ENCODE measurements at places on chromosomes 5 and 9.

- no peak for DNase-seq
Measured at GRCh38 chr5:95365302-95366095, 25.7 kb upstream of the FAM81B start.

DNA sequence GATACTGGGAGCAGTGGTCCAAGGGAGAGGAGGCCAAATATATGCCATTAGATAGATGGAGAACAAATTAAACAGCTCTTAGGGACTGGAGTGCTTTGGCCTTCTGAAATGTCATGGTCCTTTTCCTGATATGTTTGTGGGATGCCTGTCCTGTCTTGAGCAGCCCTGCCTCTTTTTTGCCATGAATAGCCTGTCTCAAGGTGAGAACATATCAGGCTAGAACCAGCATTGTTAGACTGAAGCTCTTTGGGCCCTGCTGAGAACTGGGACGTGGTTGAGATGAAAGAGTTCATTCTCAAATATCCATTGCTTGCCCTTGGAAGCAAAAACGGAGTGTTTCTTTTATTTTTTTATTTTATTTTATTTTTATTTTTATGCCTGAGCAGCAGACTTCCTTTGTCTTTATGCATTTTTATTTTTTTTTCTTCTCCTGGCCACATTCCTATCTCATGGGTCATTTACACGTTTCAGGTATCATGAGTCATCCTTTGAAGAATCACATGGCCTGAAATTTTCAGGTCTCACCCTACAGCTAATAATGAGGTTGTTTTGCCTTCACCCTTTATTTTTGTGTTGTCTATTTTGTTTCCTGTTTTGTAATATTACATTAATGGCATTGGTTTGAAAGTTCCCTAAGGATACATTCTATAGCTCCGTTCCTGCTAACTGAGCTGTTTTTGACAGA lies 371.4 kb downstream of the PSAT1 start:
- DNase-seq, result no peak

DNA sequence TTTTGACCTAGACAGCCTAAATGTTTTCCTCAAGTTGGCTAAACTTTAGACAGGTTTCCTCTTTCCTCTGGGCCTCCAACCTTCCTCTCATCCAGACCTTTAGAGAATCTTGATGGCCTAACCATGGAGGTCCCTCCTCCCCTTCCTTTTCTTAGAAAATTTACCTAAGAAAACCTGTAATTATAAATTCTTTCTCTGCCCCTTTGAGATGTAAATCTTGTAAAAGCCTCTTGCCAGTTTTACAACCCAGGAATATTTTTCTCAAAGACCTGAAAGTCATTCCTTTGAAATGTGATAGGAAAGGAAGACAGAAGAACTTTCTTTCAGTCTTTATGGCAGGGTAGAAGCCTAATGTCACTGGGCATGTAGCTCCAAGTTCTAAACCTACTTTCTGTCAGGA lies 1752.6 kb upstream of the C9orf72 start:
- DNase-seq, result no peak

DNA sequence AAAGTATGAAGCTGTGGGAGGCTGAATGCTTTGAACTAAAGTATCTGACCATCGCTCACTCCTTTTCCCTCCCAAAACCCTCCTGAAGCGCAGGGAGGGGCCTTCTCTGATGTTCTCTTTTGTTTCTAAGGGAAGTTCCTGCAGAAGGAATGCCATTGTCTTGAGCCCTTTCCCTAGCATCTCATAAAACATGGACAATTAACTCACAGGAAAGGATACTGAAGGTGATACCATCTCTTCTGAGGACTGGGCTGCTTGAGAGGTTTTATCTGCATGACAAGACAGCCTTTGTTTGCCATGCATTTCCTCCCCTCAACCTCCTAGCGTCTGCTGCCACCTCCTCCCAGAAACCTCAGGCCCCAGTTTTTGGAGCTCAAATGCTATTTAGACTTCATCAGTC lies 4.3 kb upstream of the RMND5B start:
- no peak for DNase-seq

- DNase-seq, result no peak
Measured at GRCh38 chr5:163478126-163478981, 17.9 kb downstream of the HMMR start.

- DNase-seq, result no peak
Measured at GRCh38 chr5:89584339-89584956, 701.5 kb upstream of the MEF2C start.

DNA sequence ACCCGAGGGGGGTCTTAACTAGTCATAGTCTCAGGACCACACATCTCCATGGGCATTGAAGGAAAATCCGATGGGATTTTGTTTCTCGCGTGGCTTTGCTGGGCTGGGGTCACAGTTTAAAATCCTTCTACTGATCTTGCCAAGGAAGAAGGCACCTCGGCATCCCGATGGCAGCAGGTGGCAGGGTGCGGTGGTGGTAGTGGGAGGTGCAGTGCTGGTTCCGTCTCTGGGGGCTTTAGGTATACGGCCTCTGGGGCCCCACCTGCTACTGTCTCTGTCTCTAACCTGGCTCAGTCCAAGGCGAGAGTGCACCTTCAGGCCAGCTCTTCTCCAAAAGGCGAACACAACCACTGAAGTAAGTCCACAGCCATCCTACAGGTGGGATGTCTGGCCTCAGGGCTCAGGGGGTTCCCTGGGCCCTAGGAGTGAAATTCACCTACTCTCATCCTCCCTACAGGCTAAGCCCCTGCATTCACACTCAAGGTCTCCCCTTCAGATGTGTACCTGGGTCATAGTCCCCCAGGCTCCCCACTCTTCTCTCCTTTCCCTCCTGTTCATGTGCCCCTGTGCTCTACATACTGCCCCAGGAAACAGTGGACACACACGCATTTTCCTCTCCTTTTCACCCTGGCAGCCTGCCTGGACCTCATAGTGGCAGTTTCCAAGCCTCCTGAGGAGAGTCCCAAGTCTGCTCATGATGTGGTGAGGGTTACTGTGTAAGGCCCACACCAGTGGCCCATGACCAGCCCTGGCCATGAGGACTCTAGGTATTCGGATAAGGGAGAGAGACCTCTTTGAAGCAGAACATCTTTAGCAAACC lies 736 bp upstream of the FCN2 start:
- no peak for DNase-seq

DNA sequence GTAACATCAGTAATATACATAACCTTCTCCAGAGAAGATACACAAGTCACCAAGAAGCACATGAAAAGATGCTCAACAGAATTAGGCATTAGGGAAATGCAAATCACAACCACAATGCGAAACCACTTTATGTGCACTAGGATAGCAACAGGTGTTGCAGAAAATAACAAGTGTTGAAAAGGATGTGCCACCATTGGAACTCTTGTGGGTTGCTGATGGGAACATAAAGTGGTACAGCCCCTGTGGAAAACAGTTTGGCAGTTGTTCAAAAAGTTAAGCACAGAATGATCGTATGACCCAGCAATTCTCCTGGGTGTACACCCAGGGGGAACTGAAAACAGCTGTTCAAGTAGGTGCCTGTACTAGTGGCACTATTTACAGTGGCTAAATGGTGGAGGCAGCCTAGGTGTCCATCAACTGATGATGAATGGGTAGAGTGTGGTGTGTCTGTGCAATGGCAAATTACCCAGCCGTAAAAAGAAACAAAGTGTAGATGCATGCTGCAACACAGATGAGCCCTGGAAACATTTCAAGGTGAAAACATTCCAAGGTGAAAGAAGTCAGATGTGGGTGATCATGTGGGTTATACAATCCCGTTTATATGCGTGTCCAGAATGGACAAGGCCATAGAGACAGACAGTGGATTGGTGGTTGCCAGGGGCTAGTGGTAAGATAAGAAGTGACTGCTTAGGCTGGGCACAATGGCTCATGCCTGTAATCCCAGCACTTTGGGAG lies 27.2 kb downstream of the CCDC69 start:
- DNase-seq, result no peak

GRCh38 chr5:24005384-24005783 lies 498.0 kb downstream of the PRDM9 start:
- DNase-seq, result no peak

- no peak for DNase-seq
Measured at GRCh38 chr5:1504069-1504595, 19.6 kb downstream of the LPCAT1 start.

DNA sequence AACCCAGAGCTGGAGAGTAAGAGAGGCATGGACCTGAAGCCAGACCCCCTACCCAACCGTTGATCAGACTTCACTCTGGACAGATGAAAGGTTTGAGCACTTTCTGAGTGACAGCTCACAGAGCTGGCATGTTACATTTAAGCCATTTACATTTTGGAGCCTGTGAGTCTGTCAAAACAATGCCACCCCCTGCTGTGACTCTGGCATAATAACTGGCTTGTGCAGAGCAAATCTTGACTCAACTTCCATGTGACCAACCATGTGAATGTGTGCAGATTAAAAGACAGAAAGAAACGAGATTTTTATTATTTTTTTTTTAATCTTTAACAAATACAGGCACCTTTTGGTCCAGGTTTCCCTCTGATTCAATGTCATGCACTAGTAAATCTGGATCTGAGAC lies 48.5 kb downstream of the MFAP3 start:
- no peak for DNase-seq

GRCh38 chr9:37262410-37262809 lies 142.0 kb downstream of the ZCCHC7 start:
- no peak for DNase-seq

DNA sequence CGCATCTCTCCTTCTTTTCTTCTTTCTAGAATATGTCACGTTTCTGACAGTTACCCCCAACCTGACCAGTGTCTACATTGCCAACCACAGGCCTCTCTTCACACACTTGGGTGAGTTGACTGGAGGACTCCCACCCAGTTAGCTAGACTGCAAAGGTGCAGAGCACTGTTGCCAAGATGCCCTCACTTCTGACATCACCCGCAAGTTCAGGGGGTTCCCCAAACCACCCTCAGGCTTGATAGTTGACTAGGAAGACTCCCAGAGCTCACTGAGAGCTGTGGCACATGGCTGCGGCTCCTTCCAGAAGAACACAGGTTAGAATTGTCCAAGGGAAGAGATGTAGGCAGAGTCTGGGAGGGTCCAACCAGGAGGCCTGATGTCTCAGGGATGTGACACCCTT lies 17.2 kb downstream of the ADAMTS13 start:
- DNase-seq, result no peak

GRCh38 chr9:6852243-6852963 lies 94.6 kb downstream of the KDM4C start:
- DNase-seq, result no peak

Measured in stimulated activated naive CD4-positive, alpha-beta T cell treated with Interleukin-2 at 50 U/mL for 16 hours (primary cell).